ENCODE measurements at places on chromosomes 4 and X. TPM values are rescaled to one million over a fixed set of nuclear protein-coding genes. Genes with fewer than 3 reads are reported as not detected.

The SOWAHD gene
- 3.5 TPM for total RNA-seq

The MAGEA6 gene
- not detected for total RNA-seq

The MAGIX gene
- total RNA-seq: 3.5 TPM

The ANOS1 gene
- 0.27 TPM for total RNA-seq

The ZNF732 gene
- not detected for total RNA-seq

The SLITRK4 gene
- total RNA-seq: 1.1 TPM

The N4BP2 gene
- total RNA-seq: 14.3 TPM

The KDM5C gene
- total RNA-seq: 184 TPM

The PAGE2 gene
- not detected for total RNA-seq

GRCh38 chr4:142528433-142528832 lies 317.7 kb downstream of the INPP4B start:
- DNase-seq: no peak

DNA sequence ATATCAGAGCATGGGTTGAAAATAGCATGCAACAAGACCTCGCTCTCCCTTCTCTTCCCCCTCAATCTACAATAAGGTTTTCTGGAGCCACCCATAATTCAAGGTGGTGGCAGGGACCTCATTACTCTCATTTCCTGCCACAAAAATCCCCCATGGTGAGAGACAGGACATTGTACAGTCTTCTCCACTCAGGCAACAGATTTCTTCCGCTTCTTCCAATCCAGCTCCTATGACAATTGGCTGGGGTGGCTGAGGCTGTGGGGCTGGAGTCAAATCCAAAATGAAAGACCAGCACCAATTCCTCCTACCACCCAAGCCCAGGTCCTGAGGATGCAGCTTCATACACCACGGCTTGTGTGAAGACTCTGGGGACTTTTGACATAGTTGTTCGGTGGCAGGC lies 40.3 kb upstream of the NKRF start:
- no peak for DNase-seq

DNA sequence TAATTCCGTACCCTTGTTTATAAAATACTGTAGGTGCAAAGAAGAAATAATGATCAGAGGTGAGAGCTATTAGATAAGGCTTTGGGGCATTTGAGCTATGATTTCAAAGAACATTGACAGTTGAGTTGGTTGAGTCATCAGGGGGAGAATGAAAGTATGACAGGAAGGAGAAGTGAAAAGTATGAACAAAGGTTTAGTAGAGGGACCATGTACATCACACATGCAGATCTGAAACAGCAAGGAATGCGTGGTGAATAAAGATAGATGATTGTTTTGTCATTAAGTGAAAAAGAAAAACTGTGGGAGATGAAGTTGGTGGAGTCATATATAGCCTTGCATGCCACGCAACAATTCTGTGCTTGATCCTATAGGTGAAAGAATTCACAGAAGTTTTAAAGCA lies 163.1 kb downstream of the ARAP2 start:
- no peak for DNase-seq

DNA sequence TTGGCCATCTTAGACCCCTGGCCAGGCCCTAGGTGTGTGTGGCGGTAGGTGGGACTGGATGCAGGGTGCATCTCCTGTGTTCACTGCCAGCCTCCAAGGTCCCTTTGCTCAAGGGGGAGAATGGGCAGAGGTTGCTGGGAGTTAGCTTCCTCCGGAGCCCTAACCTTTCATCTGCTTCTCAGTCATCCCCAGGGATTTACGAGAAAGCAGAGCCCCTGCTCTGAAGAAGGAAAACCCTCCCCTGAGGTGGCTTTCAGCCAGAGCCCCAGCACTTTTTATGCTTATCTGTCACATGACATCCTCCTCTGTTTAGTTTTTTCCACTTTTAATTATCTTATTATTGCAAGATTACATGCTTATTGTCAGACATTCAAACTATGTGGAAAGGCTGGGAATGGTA lies 44.9 kb upstream of the DDX3X start:
- DNase-seq: no peak

GRCh38 chrX:134600714-134601113 lies 57.6 kb downstream of the PLAC1 start:
- DNase-seq: no peak

- DNase-seq: no peak
Observed at GRCh38 chr4:128615197-128615596, 194.3 kb upstream of the JADE1 start.

DNA sequence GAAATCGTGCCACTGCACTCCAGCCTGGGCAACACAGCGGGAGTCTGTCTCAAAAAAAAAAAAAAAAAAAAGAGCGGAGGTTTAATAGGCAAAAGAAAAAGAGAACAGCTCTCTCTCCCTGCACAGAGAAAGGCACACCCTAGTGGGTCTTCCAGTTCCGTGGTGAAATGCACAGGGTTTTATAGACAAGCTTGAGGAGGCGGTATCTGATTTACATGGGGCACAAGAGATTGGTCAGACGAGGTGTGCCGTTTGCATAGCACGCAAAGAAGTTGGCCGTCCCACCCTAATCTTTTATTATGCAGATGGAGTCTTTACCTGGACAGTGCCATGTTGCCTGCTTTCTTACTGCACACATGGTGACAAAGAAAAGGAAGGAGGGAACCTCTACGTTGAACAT lies 33.5 kb upstream of the REST start:
- DNase-seq: no peak

DNA sequence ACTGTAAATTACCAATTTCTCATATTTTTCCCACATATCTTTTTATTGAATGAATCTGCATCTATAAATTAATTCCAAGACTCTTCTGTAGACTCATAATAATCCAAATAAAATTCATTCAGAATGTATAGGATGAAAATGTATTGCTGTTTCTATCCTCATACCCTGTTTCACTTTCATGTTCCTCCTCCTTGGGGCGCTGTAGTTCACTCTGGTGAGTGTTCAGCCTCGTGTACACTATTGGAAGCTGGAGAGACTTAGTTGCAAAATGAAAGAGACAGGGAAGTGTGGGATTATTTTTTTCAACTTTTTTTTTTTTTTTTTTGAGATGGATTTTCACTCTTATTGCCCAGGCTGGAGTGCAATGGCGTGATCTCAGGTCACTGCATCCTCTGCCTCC lies 296.1 kb downstream of the TLL1 start:
- DNase-seq: no peak

- DNase-seq: no peak
Observed at GRCh38 chr4:173272996-173273395, 61.2 kb downstream of the HMGB2 start.

GRCh38 chr4:8834681-8835220 lies 36.9 kb downstream of the HMX1 start:
- DNase-seq: no peak

- no peak for DNase-seq
Observed at GRCh38 chrX:133911825-133912495, 73.4 kb downstream of the GPC3 start.

DNA sequence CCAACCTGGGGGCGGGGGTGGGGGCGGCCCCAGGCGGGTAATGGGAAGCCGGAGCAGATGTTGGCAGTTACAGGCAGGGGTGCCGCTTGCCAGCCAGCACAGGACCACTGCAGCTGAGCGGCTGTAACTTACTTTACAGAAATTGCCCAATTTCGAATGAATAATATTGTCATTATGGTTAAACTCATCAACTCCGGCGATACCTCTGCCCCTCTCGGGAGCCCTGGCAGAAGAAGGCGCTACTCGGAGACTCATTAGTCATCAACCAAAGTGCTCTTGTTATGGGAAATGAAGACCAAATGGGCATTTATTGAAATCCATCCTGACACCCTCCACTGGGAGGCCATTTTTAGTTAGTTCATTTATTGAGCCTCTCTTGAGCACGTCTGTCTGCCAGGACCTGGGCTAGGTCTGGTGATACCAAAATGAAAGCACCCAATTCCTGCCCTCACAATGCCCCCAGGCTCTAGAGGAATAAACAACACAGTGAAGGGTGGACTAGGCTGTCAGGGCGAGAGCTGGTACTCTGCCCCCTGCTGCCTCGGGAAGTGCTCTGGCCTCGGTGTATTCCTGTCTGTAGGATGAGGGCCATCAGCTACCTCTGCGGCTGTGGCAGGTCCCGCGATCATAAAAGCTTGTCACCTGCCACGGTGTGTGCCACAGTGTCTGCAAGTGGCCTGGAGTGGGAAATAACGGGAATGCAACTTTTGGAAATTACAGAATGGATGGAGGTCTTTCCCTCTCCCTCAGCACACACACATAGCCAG lies 159.1 kb upstream of the PSAPL1 start:
- DNase-seq: no peak

- no peak for DNase-seq
Observed at GRCh38 chr4:176593943-176594342, 198.8 kb downstream of the VEGFC start.

DNA sequence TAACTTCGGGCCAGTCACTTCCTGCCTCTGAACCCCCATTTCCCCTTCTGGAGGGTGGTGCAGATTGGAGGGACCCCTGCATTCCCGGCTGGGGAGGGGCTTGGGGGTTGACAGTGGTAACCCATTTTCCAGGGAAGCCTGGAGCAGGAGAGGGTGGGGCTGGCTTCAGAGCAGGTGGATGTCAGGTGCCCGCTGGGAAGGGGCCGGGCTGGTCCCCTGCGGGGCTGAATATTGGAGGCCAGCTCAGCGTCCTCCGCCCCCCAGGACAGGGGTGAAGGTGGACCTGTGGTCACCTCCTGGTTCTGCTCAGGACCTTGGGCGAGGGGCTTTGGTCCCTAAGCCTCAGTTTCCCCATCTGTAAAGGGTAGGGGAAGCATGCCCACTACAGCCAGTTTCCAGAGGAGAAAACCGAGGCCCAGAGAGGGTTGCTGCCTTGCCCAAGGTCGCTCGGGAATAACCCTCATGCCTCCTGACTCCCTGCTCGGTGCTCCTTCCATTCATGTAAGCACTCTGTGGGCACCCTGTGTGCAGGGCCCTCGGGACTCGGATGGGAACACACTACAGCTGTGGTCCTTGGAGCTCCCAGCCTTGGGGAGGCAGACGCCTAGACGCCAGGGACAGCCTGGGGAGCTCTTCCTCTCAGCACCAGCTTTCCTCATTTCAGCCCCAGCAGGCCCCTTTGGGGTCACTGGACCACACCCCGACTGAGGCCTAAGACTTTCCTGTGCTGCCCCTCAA lies 683 bp downstream of the MAN2B2 start:
- no peak for DNase-seq

GRCh38 chr4:32697281-32697814 lies 1977.2 kb downstream of the PCDH7 start:
- no peak for DNase-seq

DNA sequence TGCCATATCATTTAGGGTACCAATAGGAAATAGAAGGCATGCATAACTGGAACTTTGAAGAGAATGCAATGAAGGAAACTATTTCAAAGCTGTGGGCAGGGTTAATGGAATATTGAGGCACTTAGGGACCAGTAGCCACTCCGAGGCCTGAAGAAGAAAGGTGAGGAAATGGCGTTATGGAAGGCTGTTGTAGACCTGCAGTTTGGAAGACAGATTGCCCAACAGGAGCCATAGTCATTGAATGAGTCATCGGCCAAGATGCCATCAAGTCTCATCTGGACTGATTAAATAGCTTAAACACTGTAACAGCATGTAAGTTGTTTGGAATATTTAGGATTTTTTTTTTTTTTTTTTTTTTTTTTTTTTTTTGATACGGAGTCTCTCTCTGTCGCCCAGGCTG lies 11.6 kb downstream of the CXCL13 start:
- no peak for DNase-seq

GRCh38 chrX:134908356-134908755 lies 82.4 kb upstream of the SMIM10 start:
- no peak for DNase-seq

GRCh38 chr4:67371615-67372014 lies 173.7 kb downstream of the CENPC start:
- DNase-seq: no peak

GRCh38 chr4:1547856-1548826 lies 136.0 kb downstream of the FAM53A start:
- no peak for DNase-seq

- no peak for DNase-seq
Observed at GRCh38 chr4:73401412-73401811, 2.7 kb upstream of the ALB start.

DNA sequence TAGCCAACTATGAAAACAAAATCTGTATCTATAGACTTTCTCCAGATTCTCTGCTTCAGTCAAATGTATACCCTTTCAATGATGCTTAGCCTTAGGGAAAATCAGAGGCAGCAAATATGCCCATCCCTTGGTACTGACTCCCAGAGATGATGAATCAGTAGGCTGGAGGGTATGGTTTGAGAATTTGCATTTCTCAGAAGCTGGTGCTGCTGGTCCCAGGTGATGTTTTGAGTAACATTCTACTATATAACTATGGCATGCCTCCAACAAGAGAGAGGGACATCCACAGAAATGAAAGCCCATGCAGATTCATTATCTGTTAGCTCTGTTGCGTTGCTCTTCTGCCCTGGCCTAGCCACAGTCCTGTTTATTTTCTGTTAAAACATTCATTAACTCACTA lies 13.6 kb downstream of the TNIP3 start:
- no peak for DNase-seq

DNA sequence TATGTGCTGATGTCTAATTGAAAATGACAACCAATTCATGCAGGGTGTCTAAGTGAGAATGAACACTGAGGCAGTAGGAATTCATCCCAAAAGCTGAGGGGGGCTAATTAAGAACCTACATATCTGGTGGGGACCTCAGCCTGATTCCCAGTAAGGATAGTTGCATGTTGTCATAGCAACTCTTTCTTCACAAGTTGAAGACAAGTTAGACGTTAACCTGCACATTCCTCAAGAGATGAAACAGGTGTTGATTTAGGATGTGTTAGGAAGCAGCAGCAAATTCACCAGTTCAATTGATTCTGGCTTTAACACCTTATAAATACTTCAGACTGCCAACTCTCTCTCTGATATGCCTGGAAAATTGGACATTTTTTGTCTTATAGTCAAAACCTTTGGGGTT lies 7.3 kb downstream of the FNIP2 start:
- no peak for DNase-seq

DNA sequence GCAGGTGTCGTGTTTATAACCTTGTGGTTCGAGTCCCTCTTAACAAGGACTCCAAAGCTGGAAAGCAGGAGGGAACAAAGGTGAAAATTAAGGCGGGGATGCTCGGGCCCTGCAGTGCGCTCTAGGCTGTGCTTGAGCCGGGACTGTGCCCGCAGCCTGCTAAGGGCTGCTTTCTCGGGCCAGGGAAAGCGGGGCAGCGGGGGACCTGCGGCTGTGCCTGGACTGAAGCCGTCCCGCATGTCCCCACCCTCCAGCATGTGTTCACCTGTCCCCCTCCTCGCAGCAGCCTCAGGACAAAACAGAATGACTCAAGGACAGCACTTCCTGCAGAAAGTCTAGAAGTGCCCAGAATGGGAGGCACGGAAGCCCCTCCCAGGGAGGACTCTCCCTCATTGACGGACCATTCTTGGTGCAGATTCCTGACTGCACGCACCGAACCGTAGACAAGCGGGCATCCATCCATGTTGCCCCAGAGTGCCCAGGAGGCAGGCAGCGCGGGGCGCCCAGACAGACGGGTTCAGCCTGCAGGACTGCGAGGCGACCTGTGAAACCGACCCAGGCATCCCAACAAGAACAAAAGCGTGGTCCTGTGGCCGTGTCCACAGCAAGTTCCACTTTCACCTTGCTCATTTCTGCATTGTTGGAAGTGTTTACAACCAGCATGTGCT lies 342.9 kb downstream of the MAGEB5 start:
- DNase-seq: no peak
